ENCODE measurements at places on chromosomes 6 and 20.

DNA sequence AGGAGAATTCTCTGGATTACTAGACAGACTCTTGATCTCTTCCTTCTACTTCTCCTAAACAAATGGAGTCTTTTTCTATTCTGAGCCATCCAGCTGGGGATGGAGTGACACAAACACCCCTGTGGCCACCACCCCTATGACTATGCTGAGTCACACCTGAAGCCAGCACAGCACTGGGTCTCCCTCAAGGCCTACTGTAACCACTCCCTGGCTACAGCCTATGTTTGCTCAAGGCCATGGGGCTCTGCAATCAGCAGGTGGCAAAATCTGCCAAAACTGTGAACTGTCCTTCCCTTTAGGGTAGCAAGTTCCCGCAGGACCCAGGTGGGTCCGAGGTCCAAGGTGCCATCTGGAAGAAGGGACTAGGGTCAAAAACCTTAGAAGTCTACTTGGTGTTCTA is 132.3 kb downstream of the TINAG start:
- no peaks in the 10 kb centered on the region for H3K4me1 ChIP-seq
- no peak overlapping the region for H3K4me3 ChIP-seq
- no peaks in the 10 kb centered on the region for H3K27me3 ChIP-seq
- no peaks in the 10 kb centered on the region for H3K36me3 ChIP-seq

DNA sequence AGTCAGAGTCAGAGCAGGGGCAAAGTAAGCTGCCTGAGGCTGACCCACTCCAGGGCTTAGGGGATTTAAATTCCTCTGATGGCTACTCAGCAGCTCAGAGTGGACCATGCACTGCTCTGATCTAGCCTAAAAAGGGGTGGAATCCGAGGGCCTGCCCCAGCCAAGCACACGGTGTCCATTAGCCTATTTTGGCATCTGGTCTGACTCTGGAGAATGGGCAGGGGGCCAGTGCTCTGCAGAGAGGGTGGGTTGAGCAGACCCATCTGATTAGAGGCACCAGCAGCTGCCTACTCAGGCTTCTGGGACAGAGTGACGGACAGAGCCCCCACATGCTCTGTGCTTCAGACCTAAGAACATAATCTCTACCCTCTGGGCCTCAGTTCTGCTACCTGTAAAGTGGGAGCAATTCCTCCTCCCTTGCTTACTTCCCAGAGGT is 25.9 kb upstream of the TGM2 start:
- H3K4me1 ChIP-seq: no peaks in the 10 kb centered on the region
- DNase-seq: no peak
- H3K27me3 ChIP-seq: no peaks in the 10 kb centered on the region
- no peaks in the 10 kb centered on the region for H3K36me3 ChIP-seq
- H3K4me3 ChIP-seq: no peak overlapping the region

GRCh38 chr6:53866226-53866625 is 71.4 kb downstream of the LRRC1 start:
- H3K4me3 ChIP-seq: no peak overlapping the region
- no peaks in the 10 kb centered on the region for H3K36me3 ChIP-seq
- no peak for DNase-seq

- no peaks in the 10 kb centered on the region for H3K27me3 ChIP-seq
- peaks cover 2% of the 10 kb centered on the region for H3K4me1 ChIP-seq
Observed at GRCh38 chr6:111750753-111751673, 122.2 kb downstream of the FYN start.

DNA sequence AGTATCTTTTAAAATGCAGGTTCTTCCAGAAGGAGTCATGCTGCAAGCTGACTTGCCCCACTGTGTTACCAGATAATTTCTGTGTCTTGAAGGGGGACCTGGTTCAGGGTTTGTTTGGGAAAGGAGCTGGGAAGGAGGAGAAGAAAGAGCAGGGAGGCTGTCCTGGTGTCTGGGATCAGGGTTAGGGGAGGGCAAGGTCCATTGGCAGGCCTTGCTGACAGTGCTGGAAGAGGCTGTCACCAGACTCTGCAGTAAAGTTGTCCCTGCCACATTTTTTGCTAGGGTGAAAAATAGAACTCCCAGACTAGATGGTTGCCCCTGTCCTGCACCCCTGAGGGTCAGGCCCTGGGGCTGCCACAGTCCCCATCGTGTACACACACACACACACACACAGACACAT is 14.9 kb downstream of the GLP1R start:
- no peaks in the 10 kb centered on the region for H3K36me3 ChIP-seq
- no peaks in the 10 kb centered on the region for H3K27me3 ChIP-seq
- no peak for DNase-seq
- H3K27ac ChIP-seq: no peak overlapping the region
- H3K4me1 ChIP-seq: no peaks in the 10 kb centered on the region

DNA sequence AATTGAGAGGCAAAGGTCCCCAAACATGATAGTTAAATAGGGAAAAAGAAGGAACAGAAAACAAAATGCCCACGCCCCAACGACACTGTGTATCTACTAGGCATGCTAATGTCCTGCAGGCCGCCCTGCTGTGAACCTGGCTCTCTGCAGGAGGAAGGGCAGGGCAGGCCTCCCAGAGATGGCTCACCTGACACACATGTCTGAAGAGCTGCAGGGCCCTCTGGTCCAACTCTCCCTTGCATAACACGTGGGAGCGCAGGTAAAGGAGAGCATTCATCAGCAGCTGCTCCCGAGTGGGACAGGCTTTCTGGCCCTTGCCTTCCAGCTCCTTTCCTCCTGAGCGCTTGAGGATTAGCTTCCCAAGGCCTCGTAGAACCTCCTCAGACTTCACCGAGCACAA is 53.7 kb upstream of the LYRM2 start:
- H3K4me3 ChIP-seq: no peak overlapping the region
- no peak overlapping the region for H3K27ac ChIP-seq
- H3K27me3 ChIP-seq: no peaks in the 10 kb centered on the region
- no peak for DNase-seq
- peaks cover 35% of the 10 kb centered on the region for H3K36me3 ChIP-seq

DNA sequence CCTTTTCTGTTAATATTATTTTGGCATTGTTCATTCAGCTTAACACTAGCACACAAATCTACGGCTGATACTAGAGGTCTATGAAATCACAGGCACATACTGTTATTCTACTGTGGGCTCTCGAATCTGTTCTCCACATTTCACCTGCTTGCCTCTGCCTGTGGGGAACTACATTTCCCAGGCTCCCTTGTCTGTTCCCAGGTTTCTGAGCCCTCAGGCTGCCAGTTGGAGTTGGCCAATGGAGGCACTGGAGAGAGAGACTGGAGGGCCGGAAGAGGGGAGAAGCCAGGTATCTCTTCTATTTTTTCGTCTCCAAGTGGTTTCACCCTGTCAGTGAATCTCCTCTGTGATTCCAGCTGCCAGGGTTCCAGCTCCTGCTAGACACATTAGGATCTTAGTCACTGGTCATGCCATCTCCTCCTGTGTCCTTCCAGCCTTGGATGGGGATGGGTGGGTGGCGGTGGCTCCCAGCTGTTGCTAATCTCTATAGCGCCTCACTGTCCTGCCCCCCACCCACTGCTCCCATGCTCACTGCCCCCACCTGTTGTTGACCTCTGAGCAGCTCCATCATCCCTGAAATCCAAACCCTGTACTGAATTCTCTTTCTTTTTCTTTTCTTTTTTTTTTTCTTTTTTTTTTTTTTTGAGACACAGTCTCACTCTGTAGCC is 188.2 kb downstream of the LRFN2 start:
- H3K4me1 ChIP-seq: no peaks in the 10 kb centered on the region
- DNase-seq: peak; percentile 41
- H3K27ac ChIP-seq: no peak overlapping the region
- H3K36me3 ChIP-seq: no peaks in the 10 kb centered on the region

GRCh38 chr20:17558154-17558940 is 11.5 kb upstream of the DSTN start:
- peaks cover 4% of the 10 kb centered on the region for H3K4me1 ChIP-seq
- no peaks in the 10 kb centered on the region for H3K36me3 ChIP-seq
- H3K27ac ChIP-seq: no peak overlapping the region
- no peaks in the 10 kb centered on the region for H3K27me3 ChIP-seq
- no peak overlapping the region for H3K4me3 ChIP-seq
- no peak for DNase-seq

GRCh38 chr6:39786649-39787048 is 5.5 kb upstream of the DAAM2 start:
- H3K36me3 ChIP-seq: no peaks in the 10 kb centered on the region
- no peaks in the 10 kb centered on the region for H3K4me1 ChIP-seq
- H3K27me3 ChIP-seq: no peaks in the 10 kb centered on the region
- no peak overlapping the region for H3K4me3 ChIP-seq

GRCh38 chr20:9503526-9504245 is 10.7 kb upstream of the LAMP5 start:
- H3K4me1 ChIP-seq: peaks cover 3% of the 10 kb centered on the region
- H3K27me3 ChIP-seq: peaks cover 36% of the 10 kb centered on the region
- H3K36me3 ChIP-seq: no peaks in the 10 kb centered on the region
- DNase-seq: no peak
- H3K27ac ChIP-seq: no peak overlapping the region
- H3K4me3 ChIP-seq: no peak overlapping the region

GRCh38 chr6:155126727-155127439 is 131.8 kb downstream of the TIAM2 start:
- no peaks in the 10 kb centered on the region for H3K27me3 ChIP-seq
- no peak overlapping the region for H3K27ac ChIP-seq

DNA sequence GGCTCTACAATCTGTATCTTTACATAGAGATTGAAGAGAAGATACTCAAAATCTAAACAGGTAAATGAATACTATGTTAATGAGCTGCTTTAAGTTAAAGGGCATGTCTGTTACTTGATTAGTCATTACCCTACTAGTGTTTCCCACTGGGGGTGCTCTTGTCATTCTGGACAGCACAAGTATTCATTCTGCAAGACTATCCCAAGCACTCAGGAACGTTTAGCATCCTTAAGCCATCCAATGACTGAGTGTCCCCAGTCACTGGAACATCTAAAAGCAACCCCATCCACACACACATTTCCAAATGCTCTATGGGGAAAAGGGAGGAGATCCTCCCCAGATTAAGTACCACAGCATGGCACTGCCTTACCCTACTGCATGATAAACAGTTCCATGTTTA is 25.7 kb downstream of the EZR start:
- H3K36me3 ChIP-seq: peaks cover 3% of the 10 kb centered on the region
- H3K4me3 ChIP-seq: no peak overlapping the region
- no peaks in the 10 kb centered on the region for H3K27me3 ChIP-seq
- no peak overlapping the region for H3K27ac ChIP-seq
- peaks cover 2% of the 10 kb centered on the region for H3K4me1 ChIP-seq
- DNase-seq: no peak

DNA sequence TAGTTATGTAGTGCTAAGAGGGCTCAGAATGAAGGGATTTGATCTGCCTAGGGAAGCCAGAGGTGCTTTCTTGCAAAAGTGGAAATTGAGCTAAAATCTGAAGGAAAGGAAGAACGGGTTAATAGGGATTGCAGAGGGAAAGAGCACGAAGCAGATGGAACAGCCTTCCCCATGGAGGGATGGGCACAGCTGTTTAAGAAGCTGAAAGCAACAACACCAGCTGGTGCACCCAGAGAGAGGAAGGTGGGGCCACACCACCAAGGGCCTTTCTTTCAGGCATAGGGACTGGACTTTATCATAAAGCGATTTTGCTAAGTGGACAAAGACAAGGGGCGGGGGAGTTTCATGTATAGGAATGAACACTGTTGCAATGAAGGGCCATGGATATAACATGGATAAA is 65.8 kb upstream of the SNRPB2 start:
- no peaks in the 10 kb centered on the region for H3K36me3 ChIP-seq
- H3K27ac ChIP-seq: no peak overlapping the region
- no peak overlapping the region for H3K4me3 ChIP-seq
- no peak for DNase-seq

DNA sequence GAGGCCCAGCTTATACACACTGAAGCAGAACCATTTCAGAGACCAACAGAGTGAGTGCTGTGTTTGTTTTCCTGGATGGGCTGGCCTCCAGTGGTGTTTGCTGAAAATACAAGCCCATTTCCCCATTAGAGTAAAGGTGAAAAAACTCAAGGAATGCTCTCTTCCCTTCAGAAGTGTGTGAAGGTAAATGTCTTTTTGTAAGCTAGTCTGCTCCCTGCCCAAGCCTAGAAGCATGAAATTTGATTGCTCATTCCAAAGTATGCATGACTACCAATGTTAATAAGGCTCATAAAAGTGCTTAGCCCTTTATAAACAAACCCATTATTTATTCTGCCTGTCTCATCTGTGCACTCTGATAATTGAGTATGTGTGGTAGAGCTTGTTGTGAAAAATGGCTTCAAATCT is 59.1 kb downstream of the ADGRF1 start:
- H3K36me3 ChIP-seq: no peaks in the 10 kb centered on the region
- DNase-seq: no peak
- H3K4me1 ChIP-seq: no peaks in the 10 kb centered on the region
- no peak overlapping the region for H3K27ac ChIP-seq
- no peak overlapping the region for H3K4me3 ChIP-seq

Measured in iPS DF 6.9 (cell line).